ENCODE measurements at places on chromosomes 16 and 17. TPM values are rescaled to one million over a fixed set of nuclear protein-coding genes. Genes with fewer than 3 reads are reported as not detected.

KRTAP2-3 gene
- total RNA-seq: not detected

SECTM1 gene
- 5.8 TPM for total RNA-seq

FZD2 gene
- total RNA-seq: 6.9 TPM

CRK gene
- 128 TPM for total RNA-seq

PDE6G gene
- not detected for total RNA-seq

CCL18 gene
- total RNA-seq: not detected

CIBAR2 gene
- total RNA-seq: 4.8 TPM

DECR2 gene
- total RNA-seq: 8.3 TPM

NIP7 gene
- 17.3 TPM for total RNA-seq

PIRT gene
- 5.3 TPM for total RNA-seq

FBXL16 gene
- 10.8 TPM for total RNA-seq

TERB1 gene
- 0.23 TPM for total RNA-seq

TPSG1 gene
- not detected for total RNA-seq

KRT25 gene
- total RNA-seq: not detected

GH1 gene
- total RNA-seq: not detected

SLC16A3 gene
- total RNA-seq: 6.5 TPM

CEP295NL gene
- total RNA-seq: 1.4 TPM

ACSM5 gene
- total RNA-seq: 1.8 TPM

PAM16 gene
- total RNA-seq: 26.1 TPM

WFIKKN1 gene
- 0.46 TPM for total RNA-seq

ZPBP2 gene
- not detected for total RNA-seq

MILR1 gene
- total RNA-seq: 3.7 TPM

CMTM2 gene
- not detected for total RNA-seq

DHRS7C gene
- total RNA-seq: not detected

SBK1 gene
- 22.4 TPM for total RNA-seq

C16orf86 gene
- 2.5 TPM for total RNA-seq

KRTAP3-2 gene
- total RNA-seq: not detected

ZDHHC1 gene
- 4.6 TPM for total RNA-seq

CD300E gene
- total RNA-seq: not detected

CPNE7 gene
- 46.1 TPM for total RNA-seq

HASPIN gene
- 1.4 TPM for total RNA-seq

WWOX gene
- total RNA-seq: 20.8 TPM

CEP20 gene
- total RNA-seq: 31.4 TPM

MAP1LC3B gene
- 54.0 TPM for total RNA-seq

RNF227 gene
- 8.1 TPM for total RNA-seq

ADAD2 gene
- 0.23 TPM for total RNA-seq

NTN1 gene
- 24.2 TPM for total RNA-seq

ST6GALNAC1 gene
- total RNA-seq: 0.69 TPM

AHSP gene
- 24.9 TPM for total RNA-seq

CDH3 gene
- 6.5 TPM for total RNA-seq

All from diencephalon (tissue), 1 donor.